ENCODE measurements at places on chromosomes 5 and 9. TPM values are rescaled to one million over a fixed set of nuclear protein-coding genes. Genes with fewer than 3 reads are reported as not detected.

DNA sequence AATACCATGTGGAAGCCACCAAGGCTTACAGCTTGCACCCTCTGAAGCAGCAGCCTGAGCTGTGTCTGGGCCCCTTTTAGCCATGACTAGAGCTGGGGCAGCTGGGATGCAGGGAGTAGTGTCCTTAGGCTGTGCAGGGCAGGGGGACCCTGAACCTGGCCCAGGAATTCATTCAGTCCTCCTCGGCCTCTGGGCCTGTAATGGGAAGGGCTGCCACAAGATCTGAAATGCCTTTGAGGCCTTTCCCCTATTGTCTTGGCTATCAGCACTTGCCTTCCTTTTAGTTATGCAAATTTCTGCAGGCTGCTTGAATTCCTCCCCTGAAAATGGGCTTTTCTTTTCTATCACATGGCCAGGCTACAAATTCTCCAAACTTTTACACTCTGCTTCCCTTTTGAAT is 9.0 kb downstream of the GPR150 start:
- no peak for DNase-seq

DNA sequence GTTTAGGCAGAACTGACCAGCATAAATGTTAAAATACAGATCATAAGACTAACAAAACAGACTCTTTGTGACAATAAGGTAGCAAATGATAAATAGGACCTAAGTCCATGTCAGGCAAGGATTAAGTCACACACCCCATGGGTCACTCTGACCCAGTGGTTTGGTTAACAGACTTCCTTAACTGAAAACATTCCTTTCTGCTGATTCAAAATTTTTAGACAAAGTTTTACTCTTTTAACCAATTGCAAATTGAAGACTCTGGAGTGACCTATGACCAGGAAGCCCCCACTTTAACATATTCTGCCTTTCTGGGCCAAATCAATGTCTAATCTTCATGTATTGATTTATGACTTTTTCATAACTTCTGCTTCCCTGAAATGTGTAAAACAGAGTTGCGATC is 4.9 kb upstream of the NXNL2 start:
- no peak for DNase-seq

Gene VDAC1
- total RNA-seq = 123 TPM

GRCh38 chr5:132147663-132148062 is 74.1 kb downstream of the CSF2 start:
- DNase-seq = no peak

DNA sequence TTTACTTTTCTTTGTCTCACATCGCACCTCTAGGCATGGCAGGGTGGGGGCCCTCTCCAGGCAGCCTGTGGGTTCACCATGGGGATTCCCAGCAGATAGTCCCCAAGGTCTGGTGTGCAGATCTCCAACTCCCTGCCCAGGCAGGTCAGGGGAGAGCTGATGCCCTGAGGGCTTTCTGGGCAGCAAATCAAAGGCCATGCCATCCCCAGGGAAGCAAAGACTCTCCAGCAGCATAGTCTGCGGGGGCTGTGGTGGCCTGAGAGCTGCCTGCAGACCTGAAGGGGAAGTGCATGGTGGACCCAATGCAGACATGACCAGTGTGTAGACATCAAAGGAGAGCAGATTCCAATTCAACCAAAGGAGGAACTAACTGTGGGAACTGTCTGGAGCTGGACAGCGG is 7.7 kb downstream of the NEURL1B start:
- DNase-seq = no peak

Gene NUTM2F
- total RNA-seq = not detected

Gene ZNF366
- not detected for total RNA-seq

GRCh38 chr5:126846744-126847455 is 70.0 kb downstream of the LMNB1 start:
- no peak for DNase-seq

DNA sequence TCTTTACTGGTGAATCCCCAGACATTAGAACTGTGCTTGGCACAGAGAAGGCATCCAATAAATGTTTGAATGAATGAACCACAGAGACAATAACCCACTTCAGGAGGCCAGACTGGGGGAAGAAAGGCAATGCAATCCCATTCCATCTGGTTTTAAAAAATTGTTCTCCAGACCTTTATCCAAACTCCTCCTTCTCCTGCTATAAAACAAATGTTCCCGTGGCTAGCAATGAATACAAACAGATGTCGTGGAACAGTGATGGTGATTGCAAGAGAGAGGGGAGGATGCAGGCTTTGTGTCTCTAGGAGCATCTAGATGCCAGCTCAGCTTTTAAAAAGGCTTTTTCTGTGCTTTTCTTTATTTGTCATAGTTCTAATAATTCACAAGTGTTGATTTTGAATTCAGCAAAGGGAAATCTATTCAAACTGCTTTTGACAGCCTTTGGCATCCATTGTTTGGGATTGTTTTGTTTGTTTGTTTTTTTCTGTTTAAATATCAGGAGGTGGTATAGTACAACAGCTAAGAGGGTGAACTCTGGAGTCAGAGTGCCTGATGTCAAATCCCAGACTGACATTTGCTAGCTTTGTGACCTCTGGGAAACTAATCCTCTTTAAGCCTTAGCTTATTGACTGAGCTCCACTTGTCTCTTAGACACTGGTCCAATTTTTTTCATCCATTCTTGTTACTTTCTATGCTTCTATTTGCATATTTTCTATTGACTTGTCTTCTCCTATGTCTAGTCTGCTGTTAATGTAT is 59.1 kb downstream of the TNFSF15 start:
- DNase-seq = no peak

DNA sequence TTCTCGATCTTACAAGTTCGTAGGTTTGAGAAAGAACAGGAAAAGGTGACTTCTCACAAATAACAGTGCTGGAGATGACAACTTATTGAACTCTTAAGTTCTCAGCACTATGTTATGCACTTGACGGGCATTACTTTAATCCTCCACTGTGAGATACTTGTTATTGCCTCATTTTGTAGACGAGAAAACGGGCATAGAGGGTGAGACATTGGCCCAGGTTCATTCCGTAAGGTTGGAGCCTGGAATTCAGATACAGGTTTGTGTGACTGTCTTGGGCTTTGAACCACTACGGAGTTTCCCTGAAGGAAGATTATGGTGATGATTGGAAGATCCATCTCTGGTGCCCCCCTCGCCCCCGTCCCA is 657 bp downstream of the MAT2B start:
- no peak for DNase-seq

Gene INSL4
- not detected for total RNA-seq

DNA sequence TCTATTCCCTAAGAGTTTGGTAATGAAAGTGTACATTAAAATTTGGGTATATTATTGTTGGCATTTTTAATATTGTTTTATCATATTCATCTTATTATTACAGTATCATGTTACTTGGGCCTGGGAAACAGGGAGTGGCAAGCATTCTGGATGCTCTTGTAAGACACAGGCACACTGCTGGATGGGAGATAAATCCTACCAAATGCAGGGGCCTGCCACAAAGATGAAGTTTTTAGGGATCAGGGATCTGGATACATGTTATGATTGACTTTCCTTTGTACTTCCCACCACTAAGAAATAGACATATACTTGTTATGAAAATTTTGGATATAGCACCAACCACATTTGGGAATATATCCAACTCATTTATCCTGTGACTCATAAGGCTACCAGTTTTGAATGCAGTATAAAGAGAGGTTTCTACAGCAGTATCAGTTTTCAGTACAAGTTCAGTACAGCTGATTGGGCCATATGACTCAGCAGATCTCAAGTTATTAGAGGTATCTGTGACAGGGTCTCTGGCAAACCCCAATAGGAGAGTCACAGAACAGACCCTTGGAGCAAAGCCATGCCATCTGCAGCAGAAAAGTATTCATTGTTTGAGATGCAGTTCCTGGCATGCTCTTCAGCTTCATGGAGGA is 360.1 kb downstream of the DMAC1 start:
- no peak for DNase-seq

DNA sequence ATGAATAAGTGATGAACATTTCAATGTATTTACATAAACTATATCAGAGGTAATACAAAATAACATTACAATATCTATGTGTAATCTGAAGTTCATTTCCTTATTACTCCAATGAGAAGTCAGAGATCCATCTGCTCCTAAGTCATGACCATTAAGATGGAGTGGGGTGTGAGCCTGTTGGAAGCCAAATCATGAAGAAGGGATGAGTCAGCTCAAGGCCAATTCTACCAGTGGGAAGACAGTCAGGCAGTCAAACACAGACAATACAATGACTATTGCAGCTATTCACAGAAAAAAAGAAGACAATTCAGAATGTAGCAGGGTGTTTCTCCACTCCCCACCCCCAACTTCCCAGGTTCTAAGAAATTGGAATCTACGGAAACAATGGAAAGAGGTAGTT is 155.0 kb downstream of the NFIB start:
- DNase-seq = no peak

GRCh38 chr5:10578869-10579268 is 15.0 kb downstream of the ANKRD33B start:
- DNase-seq = no peak

Gene TAF11L6
- not detected for total RNA-seq

Gene HAPLN1
- total RNA-seq = 2.9 TPM

DNA sequence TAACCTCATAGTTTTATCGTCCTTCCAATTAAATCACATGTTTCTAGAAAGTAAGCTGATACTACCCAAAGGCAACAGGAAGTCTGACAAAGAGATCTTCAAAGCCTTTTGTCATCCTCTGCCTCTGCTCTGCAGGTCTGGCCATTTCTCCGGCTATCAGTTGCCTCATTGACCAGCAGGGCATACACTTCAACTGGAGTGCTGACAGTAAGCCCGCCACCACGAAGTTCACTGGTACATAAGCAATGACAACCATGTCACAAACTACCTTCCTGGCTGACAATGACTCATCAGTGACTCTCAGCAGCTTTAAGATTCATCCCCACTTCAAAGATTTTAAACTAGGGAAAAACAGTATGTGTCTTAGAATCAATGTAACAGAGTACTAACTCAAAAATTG is 20.6 kb downstream of the SPTLC1 start:
- no peak for DNase-seq

- no peak for DNase-seq
Observed at GRCh38 chr9:88011005-88011766, 36.9 kb upstream of the CDK20 start.

DNA sequence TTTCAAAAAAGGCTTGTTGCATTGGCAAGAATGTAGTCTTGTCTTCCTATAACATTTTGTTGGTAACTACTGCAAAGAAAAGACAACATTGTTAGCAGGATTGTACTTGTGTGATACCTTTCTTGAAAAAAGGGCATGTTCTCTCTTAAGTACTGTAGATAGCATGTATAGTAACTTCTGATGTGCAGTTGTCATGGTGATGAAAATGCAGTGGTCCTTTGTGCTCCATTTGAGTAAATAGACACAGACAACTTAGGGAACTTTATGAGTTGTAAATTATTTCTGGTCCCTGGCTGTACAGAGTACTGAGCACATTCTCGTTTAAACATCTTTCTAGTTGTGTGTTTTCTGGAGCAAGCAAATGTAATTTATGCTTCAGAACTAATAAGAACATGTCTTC is 103.3 kb downstream of the CD180 start:
- no peak for DNase-seq

DNA sequence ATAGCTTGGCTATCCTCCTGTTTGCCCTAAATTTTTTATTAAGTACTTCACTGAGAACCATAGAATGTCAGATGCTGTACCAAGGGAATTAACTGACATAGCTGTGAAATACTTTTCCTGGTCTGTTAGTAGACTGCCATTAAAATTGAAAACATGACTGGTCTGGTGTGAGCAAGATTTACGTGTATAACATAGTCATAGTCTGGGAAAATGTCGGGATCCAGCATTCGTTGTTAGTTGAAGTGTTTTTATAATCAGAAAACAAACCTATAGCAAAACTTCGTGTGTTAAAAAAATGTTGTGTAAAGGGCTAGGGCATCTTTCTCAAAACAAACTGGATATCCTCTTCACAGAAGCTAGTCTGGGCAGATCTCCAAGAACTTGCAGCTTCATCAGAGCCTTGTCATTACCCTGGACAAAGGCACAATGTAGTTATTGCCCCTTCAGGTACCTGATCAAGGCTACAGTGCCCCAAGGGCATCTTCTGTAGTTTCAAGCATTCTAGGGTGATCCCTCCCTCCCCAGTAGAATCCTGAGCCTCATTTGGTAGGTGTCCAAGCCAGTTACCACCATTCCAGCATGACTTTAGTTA is 454.2 kb upstream of the SGCD start:
- no peak for DNase-seq

DNA sequence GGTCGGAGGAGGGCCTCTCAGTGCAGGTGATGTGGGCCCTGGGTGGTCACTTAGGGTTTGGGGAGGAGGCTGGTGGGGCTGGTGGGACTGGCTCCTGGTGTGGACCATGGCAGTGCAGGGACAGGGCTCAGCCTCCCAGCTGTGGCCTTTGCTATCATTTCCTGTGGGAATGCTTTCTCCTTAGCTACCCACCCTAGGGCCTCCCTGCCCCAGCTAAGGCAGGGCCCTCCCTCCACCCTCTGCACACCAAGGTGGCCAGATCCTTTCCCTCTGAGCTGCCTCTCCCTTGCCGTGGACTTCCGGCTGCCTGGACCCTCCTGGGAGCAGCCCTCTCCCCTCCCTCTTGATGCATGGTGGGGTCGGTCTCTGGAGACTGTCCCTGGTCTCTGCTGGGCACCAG is 22.7 kb upstream of the ARSI start:
- DNase-seq = no peak

- DNase-seq = no peak
Observed at GRCh38 chr9:136925414-136926153, 19.0 kb downstream of the FBXW5 start.

GRCh38 chr5:160268121-160268520 is 38.8 kb downstream of the FABP6 start:
- no peak for DNase-seq

DNA sequence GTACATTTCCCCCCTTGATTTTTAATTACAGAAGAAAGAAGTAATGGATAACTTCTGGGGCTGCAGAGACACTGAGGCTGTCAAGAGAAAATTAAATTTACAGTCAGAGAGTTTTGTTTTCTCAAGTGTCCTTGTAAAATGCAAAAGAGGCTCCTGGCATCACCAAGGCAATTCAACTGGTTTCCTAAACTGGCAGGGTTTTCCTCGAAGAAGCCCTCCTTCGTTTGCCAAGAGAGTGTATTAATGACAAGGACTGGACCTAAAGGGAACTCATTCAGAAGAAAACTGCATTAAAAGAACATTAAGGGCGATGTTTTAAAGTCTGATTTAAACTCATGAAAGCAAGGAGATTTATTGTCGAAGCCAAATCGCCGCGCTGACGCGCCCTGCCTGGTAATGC is 476.9 kb downstream of the ZSWIM6 start:
- no peak for DNase-seq

Gene PCDHGA6
- 0.80 TPM for total RNA-seq

Gene PRXL2C
- 6.2 TPM for total RNA-seq

DNA sequence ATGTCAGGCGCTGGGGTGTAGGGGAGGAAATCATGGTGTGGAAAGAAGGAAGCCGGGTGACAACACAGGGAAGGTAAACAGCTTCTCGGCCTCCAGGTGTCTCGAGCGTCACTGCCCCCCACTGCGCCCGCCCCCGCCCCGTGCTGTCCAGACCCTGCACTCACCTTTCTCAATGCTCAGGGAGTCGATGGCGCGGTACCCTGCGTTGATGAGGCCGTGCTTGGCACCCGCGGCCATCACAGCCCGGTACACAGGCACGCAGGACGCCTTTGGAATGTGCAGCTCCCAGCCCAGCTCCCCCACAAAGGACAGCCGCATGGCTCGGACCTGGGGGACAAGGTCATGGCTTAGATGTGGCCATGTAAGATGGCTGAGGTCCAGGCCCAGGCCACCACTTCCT is 35.2 kb downstream of the DBH start:
- no peak for DNase-seq

Measured in progenitor cell of endocrine pancreas (in vitro differentiated cells).